D721Med (cell line): ENCODE measurements at places on chromosomes 7 and 10.

GRCh38 chr10:88066876-88067275, 203.5 kb downstream of the PTEN start:
- DNase-seq: no peak

DNA sequence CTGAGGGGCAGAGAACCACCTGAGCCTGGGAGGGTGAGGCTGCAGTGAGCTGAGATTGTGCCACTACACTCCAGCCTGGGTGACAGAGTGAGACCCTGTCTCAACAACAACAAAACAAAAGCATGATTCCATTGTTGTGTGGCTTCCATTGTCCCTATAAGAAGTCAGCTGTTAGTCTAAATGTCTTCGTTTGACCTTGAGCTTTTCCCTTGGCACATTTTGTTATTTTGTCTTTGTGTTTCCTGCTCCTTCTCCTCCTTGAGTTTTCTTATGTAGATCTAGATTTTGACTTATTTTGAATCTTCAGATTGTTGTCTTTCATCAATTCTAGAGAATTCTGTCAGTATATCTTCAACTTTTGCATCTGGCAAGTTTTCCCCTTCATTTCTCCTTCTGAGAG, 13.6 kb upstream of the JAKMIP3 start:
- DNase-seq: no peak

DNA sequence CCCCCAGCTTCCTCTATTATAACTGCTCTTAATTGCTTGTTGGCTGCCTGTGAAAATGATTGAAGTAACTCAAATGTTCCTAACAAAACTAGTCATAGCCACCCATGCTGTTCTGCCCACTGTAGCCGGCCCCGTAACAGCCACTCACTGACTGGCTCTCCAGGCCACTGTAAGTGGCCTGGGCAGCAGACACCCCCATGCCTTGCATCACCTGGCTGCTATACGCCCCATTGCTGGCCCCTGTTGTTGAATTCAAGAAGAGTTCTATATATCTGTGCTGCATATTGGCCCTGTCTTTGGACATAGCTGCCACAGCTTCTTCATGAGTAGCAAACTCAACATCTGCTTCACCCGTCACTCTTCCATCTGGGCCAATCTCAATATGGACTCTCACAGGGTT, 15.1 kb downstream of the FXYD4 start:
- DNase-seq: no peak

DNA sequence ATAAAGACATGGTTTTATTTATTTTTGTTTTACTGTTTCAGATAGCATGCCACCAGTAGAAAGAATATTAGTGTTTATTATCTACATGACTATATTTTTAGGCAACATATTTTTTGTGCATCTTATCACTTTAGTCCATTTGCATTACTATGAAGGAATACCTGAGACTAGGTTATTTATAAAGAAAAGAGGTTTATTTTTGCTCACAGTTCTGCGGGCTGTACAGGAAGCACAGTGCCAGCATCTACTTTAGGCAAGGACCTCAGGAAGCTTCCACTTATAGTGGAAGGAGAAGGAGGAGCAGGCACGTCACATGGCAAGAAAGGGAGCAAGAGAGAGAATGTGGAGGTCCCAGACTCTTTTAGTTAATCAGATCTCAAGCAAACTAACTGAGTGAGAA, 5.7 kb downstream of the CAV2 start:
- DNase-seq: no peak

GRCh38 chr10:27986821-27987220, 12.1 kb downstream of the ODAD2 start:
- DNase-seq: no peak

GRCh38 chr7:139169816-139170215, 60.3 kb upstream of the ZC3HAV1 start:
- DNase-seq: no peak

DNA sequence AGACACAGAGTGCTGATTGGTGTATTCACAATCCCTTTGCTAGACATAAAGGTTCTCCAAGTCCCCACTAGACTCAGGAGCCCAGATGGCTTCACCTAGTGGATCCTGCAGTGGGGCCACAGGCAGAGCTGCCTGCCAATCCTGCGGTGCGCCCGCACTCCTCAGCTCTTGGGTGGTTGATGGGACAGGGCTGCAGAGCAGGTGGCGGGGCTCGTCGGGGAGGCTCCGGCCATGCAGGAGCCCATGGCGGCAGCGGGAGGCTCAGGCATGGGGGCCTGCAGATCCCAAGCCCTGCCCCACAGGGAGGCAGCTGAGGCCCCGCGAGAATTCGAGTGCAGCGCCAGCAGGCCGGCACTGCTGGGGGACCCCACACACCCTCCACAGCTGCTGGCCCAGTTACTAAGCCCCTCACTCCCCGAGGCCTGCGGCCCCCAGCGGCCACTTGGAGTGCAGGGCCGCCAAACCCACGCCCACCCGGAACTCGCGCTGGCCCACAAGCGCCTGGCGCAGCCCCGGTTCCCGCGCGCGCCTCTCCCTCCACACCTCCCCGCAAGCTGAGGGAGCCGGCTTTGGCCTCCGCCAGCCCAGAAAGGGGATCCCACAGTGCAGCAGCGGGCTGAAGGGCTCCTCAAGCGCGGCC, 7.7 kb upstream of the BET1 start:
- no peak for DNase-seq

- DNase-seq: no peak
Measured at GRCh38 chr7:27137640-27138315, 5.7 kb downstream of the HOXA5 start.

- DNase-seq: no peak
Measured at GRCh38 chr7:145276118-145276517, 440.3 kb upstream of the TPK1 start.

GRCh38 chr10:70913893-70914240, 25.5 kb upstream of the PCBD1 start:
- no peak for DNase-seq

GRCh38 chr7:1881946-1882345, 211.9 kb downstream of the ELFN1 start:
- no peak for DNase-seq

GRCh38 chr10:89795840-89796239, 94.5 kb downstream of the KIF20B start:
- no peak for DNase-seq

- no peak for DNase-seq
Measured at GRCh38 chr10:27844223-27844622, 98.6 kb upstream of the MKX start.

GRCh38 chr10:69146759-69147158, 22.8 kb downstream of the VPS26A start:
- no peak for DNase-seq

DNA sequence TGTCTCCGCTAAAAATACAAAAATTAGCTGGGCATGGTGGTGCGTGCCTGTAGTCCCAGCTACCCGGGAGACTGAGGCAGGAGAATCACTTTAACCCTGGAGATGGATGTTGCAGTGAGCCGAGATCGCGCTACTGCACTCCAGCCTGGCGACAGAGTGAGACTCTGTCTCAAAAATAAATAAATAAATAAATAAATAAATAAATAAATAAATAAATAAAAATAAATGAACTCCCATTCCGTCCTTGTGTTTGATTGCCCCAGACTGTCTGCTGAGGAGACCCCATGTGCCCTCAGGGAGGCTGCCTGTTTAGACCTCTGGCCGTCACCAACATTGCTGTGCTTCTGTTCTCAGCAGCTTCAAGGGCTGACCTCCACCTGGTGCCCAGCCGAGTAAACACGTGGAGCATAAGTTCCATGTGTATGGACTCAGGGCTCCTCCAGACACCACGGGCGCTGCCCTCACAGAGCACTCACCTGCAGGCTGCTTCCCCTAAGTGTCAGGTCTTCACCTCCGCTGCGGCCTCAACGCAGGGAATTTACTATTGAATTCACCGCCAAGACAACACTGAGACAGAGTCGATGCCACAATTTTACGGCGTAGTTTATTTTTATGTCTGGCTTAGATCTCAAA, 32.0 kb downstream of the VOPP1 start:
- DNase-seq: no peak

GRCh38 chr10:2414039-2414438, 653.3 kb upstream of the PFKP start:
- no peak for DNase-seq

DNA sequence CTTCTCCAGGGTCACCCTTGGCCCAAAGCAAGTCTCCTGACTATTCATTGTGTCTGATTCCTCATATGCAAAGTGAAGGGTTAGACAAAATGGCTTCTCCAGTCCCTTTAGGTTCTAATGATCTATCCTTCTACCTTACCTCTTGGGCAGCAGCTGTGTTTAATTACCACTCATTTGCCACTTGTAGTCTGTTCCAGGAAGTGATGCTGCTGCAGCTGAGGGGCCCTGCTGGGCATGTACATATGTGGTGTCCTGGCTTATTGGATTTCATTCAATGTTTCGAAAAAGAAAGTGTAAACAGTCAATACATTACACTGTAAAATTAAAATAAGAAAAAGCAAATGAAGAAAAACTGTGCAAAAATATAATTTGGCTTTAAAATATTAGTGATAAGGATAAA, 36.6 kb downstream of the SCIN start:
- no peak for DNase-seq

- no peak for DNase-seq
Measured at GRCh38 chr10:75293446-75293820, 57.7 kb upstream of the COMTD1 start.
